Stimulated activated CD8-positive, alpha-beta memory T cell treated with anti-CD3 and anti-CD28 coated beads, Interleukin-15, amount 100 ng/mL, for 4 hours (primary cell): ENCODE measurements at places on chromosomes 2 and 18.

DNA sequence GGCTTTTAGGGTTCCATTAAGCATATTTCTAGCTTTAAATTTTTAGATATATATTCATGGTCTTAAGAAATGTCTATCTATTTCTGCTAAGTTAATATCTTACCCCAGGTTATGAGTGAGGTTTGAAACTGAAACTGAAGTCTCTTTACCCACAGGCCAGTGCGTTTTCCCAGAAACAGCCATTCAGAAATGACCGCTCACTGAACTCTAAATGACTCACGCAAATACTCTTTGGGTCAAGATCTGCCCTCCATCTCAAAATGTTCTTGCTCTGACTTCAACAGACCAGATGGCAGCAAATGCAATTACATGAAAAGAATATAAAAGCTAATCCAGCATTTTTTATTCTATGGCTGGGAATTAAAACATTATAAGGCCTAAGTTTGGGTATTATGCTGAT is 315.2 kb downstream of the TDRD15 start:
- no peak for DNase-seq

DNA sequence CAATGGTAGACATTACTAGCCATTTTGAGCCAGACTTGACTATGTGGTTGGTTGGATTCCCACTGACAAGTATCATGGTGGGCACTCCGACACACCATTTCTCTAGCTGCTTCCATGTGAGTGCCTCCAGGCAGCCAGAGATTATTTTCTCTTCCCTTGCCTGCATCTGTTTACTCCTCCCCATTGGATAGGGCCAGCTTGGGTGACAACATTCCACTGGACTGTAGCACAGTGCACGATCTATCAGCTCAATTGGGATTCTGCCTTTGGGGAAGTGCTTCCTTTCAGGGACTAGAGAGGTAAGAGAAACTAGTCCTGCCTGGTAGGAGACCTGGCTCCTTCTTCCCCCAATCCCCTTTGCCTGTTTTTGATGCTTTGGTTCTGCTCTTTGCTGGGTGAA is 49.0 kb upstream of the MAP4K3 start:
- DNase-seq, result no peak

GRCh38 chr2:60466161-60466702 is 87.2 kb downstream of the BCL11A start:
- no peak for DNase-seq

GRCh38 chr18:11369556-11369955 is 220.2 kb upstream of the PIEZO2 start:
- DNase-seq, result no peak

DNA sequence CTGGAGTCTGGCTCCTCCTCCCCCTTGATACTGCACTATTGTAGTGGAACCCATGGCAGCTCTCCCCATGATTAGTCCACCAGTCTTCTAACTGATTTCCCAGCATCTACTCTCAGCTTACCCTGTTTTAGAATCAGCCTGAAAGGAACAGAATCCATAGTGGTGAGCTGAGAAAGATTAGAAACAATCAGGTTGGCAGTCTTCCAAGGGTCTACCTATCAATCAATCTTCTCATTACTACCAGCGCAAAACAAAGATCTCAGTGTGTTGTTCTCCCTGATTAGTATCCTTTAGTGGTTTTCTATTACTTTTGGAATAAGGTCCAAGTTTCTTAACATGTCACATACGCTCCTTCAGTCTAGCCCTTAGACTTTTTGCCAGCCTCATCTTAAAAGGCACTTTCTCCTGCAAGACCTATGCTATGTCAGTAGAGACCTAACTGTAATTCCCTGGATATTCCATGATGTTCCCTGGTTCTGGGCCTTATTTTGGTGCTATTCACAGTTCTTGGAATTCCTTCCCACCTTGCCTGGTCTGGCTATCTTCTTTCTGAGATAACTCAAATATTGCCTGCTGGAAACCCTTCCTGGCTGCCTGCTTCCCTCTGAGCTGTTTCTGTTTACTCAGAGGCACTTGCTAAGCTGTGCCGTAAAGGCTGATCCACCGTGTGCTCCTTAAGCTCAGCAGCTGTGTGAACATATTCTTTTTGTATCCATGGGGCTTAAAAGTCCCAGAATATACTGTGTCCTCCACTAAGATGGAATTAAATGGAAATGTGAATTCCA is 32.6 kb downstream of the LAMA3 start:
- no peak for DNase-seq

DNA sequence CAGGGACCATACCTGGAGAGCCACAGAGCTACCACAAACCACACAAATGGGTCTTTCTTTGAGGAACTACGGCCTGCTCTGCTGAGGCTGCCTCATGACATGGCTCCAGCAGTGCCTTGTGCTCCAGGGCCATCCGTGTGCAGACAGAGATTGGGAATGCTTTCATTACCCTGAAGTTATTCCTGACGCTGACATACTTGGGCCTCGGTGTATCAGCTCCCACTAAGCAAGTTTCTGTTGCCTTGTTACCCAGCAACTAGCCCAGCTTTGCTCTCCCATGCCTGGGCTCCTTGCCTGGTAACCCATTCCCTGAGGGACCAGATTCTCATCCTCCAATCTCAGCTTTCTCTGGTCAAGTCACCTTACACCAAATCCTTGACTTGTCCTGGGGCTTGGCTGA is 80.3 kb upstream of the FZD7 start:
- DNase-seq, result no peak

DNA sequence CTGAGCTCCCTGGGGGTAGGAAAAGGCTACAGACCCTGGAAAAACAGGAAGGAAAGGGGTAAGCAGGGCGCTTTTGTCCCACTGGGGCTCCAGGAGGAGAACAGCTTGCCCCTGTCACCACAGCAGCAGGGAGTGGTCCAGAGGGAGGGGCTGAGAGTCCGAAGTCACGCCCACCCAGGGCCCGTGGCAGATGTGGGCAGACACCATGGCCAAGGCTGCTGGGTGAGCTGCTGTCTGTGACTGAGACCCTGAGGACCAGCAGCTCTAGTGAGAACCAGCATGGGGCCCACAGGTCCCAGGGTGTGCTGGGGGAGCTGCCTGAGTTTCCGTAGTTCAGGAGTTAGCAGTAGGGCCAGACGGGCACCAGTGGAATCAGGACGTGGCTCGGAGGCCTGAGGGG is 162.0 kb downstream of the SPP2 start:
- no peak for DNase-seq

DNA sequence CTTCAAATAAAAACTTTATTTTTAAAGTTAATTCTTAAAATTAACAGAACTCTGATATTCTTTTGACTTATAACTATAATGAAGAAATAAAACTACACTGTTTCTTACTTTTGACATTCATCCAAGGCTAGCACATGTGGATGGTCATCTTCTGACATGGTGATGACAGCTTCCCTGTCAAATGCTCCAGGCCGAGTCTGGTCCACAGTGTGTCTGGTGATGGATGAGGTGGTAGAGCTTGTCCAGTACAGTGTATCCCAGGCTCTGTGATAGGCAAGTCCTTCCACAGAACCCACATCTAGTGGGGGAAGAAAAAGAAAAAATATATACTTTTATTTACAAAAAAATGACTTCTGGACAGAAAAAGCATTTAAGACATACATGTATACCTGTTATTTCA is 1529.5 kb downstream of the LRP1B start:
- DNase-seq, result no peak

DNA sequence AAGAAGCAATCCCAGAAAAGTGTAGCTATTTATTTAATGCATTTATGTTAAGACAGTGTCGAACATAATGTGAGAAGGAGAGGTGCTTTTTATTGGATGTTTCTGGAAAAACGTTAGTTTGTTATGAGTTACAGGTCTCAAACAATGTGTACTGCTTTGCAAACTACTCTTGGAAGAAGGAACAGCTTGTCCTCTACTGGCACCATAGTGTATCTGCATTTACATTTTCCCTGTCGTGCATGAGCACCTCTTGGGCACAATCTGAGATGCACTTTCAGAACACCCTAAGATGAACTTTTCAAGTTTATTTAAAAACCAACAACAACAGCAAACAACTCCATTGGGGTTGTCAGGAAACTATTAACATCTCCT is 22.8 kb downstream of the CCNYL1 start:
- DNase-seq, result no peak

DNA sequence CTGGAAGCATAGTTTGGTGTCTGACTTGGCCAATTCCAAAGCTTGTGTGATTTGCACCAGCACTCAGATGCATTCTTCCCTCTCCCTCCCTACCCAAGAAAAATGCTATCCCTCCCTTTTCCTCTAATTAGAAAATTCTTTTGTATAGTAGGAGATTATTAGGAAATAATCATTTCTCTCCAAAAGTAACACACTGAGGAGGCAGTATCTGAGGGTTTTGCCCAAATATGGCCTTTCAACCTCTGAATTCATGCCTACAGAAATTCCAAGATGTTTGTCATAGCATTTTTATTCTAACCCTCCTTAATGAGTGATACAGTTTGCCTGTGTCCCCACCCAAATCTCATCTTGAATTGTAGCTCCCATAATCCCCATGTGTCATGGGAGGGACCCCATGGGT is 5.0 kb upstream of the TMEM18 start:
- DNase-seq, result no peak

GRCh38 chr18:27871726-27872125 is 305.2 kb downstream of the CDH2 start:
- DNase-seq, result no peak

- DNase-seq, result no peak
Measured at GRCh38 chr18:5966514-5966913, 71.2 kb upstream of the TMEM200C start.

- DNase-seq, result no peak
Measured at GRCh38 chr2:173021939-173022371, 53.7 kb upstream of the MAP3K20 start.

- no peak for DNase-seq
Measured at GRCh38 chr2:176414641-176415040, 145.4 kb downstream of the MTX2 start.

DNA sequence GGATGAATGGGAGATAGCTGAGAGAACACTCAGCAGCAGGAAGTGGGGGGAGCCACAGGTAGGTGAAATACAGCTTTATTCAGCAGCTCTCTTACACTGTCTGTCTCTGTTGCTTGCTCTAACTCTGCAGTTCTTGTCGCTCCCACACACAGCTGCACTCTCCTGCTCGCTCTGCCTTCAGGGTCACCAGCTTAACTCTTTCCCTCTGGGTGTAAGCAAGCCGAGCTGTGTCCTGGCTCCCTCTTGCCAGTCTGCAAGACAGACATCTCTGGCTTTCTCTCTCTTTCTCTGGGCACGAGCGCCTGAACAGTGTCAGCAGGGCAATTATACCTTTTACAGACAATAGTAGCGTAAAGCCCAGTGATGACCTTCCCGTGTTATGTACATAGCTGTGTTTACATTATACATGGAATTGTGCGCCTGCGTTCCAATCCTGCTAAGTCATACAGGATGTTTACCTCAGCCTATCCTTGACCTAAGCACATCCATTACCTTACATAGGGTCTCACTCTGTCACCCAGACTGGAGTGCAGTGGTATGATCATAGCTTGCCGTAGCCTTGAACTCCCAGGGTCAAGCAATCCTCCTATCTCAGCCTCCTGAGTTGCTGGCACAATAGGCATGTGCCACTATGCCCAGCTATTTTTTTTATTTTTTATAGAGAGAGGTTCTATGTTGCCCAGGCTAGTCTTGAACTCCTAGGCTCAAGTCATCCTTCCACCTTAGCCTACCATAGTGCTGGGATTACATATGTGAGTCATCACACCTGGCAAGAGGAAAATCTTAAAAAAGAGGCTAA is 57.8 kb upstream of the CHN1 start:
- no peak for DNase-seq

DNA sequence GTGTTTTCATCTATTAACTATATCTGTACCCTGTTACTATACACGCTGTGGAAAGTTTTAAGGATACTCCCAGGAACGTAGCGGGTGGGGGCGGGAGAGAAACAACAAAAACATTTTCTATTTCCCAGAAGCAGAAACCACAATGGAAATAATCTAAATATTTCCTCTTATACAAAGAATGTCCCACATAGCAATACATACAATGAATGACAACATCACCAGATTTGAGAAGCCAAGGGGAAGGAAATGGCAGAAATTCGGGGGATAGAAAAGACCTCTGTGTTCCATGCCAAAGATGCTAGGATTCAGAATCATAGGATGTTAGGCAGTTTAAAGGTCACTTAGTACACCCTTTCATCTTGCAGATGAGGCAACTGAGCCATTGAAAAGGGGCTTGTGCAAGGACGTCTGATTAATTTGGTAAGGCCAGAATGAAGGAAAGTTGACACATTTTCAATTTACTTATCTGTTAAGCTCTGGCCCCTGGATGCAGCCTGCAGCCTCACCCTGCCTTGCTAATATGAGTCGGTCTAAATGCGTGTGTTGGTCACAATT is 41.1 kb upstream of the SCYGR1 start:
- no peak for DNase-seq

DNA sequence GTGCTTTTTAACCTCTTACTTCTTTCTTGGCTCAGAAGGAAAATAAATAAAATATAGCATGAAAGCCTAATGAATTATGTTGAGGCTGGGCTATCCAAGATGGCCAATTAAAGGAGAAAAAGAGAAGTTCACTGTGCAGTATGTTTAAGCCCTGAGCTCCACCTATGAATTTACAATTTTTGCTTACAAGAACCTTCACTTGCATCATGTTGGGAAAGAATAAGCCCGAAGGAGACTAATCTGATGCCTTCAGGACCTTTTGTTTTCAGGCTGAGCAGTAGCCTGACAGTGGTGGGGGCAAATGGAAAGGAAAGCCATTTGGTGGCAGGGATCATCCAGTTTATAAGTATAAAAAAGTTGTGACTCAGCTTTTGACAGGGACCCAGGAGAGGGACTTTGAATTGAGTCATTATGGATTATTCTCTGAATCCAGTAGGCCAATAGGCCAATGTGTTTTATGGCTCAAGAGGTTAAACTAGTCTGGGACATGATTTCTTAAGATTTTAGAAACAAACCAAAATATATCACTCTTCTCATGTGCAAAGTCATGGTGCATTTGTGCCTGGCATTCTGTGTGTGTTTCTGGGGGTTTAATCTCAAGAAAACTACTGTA is 56.9 kb downstream of the E2F6 start:
- no peak for DNase-seq

- no peak for DNase-seq
Measured at GRCh38 chr2:15913146-15913545, 27.2 kb upstream of the MYCN start.

DNA sequence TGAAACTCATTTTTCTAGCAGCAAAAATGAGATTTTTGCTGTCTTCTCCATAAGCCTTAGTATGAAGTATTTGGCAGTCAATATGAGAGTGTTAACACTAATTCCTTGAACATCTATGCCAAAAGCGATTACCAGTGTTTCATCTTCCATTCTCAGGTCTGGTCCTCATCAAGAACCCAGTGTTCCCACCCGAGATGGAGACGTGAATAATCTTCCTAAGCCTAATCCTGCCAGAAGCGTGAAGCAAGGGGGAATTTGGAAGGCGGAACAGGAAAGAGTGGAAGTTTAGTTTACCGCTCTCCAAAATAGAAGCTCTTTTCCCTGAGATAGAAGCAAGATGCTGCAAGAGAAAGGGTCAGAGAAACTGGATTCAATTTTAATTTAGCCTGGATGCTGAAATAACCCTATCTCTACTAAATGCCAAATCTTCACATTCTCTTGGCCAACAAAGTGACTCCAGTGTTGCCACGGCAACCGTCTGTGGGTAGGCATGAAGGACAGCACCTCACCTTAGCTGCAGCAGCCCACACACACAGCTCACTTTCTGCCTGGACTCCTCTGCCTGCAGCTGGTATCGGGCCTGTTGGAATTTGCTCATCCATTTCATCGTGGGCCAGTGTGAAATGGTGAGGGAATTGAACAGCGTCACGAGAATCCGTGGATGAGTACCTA is 711.1 kb downstream of the CBLN2 start:
- no peak for DNase-seq

- DNase-seq, result no peak
Measured at GRCh38 chr2:66322506-66323260, 112.2 kb upstream of the MEIS1 start.
